ENCODE measurements at places on chromosomes 7 and 10.
A peak's percentile ranks its signal among the peaks of the same experiment; 100 is the strongest.

DNA sequence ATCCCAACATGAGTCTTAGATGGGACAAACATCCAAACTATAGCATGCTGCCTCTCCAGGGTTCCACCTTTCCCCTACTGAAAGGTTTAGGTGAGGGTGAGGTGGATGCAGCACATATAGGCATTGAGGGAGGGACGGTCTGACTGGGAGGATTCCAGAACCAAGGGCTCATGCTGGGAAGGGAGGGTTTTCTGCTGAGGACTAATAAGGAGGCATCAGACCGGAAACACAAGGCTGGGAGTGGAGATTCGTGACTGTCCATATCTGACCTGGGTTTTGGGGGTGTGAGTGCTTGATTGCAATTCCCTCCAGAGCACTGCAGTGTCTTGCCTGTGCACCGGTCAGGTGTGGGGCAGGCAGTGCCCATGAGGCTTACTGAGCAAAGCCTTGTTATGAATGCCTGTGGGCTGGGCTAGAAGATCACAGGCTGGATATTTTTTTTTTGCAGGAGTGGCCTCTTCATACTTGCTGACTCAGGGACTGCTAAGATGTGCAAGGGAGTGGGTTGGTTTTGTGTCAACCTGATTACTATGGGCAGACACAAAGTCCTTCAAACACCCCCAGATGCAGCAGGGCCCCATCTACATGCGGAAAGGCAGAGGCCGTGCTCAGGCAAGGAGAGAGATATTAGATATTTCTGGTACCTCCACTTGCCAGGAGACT, 26.7 kb downstream of the DMBT1 start:
- no peak for DNase-seq

DNA sequence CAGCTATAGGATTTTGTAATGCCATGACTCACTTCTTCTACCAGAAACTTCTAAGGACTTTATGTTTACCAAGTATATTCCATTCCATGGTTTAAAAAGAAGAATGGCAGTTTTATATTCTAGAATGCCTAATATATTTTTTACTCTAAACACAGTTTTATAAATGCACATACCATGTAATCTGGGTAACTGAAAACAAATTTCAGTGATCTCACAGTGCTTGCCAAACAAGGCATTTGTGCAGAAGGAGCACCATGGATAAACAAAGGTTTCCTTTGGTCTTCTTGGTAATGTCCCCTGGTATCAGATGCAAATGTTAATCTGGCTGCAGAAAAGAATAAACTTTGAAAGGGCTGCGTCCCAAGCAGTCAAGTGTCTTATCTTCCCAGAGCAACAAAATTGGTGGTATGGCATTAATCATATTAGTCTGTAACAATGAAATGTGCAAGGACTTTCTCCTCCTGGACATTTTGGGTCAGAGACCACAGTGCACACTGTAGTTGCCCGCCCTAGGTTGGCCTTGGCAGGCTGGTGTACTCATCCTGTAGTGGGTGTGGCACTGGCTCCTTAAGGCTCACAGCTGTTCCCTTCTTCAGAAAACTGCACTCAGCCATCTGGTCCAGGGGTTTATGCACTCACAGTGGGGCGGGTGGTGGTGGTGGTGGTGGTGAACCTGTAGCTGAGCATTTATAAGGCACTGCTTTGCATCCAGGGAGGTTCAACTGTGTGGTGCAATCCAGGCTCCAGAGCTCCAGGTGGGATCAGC, 56.7 kb downstream of the LAMB4 start:
- DNase-seq = no peak

- no peak for DNase-seq
These were observed 62.5 kb upstream of the CAPZA2 start for GRCh38 chr7:116799916-116800315.

- peak; percentile 70 for DNase-seq
These were observed 517.5 kb upstream of the GALNT17 start for GRCh38 chr7:70614237-70615045.

- no peak for DNase-seq
These were observed 109.5 kb upstream of the TMEM72 start for GRCh38 chr10:44801383-44802327.

- DNase-seq = no peak
These were observed 18.8 kb downstream of the CHST15 start for GRCh38 chr10:124074501-124075109.

DNA sequence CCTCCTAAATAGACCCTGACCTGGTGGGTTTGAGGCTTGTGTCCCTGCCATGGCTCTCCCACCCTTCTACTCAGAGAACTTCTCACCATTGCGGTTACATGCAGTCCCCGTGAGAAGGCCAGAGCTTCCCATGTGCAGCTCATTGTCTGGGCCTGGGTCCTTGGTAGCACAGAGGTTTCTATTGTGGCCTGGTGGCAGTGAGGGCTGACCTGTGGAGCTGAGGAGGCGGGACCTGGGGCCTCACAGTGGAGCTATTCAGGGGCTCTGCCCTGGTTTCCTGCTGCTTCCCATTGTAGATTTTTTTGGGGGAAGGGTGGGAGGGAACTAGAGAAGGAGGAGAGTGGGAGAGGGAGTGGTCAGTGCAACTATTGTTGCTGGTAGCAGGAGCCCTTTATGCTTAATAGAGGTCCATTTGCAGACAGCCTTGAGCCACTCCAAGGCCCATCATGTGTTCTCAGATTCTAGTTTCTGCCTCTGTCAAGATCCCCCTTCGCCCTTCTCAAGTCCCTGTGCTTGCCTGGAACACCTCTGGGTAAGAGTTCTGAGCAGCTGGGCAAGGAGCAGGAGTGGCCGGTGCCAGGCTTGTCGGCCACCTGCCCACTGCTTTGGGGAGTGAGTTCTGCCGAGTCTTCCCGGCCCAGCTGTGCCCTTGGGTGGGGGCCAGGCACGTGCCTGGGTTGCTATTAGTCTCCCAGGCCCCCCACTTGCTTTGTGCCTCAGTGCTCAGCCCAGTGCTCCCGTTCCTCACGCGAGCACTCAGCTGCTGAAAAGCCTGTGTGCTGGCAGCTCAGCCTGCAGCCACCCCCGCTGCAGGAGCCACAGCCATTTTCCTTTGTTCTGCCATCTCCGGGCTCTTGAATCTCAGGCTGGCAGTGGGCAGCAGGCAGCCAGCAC, 10.7 kb downstream of the TSPAN14 start:
- DNase-seq = no peak

DNA sequence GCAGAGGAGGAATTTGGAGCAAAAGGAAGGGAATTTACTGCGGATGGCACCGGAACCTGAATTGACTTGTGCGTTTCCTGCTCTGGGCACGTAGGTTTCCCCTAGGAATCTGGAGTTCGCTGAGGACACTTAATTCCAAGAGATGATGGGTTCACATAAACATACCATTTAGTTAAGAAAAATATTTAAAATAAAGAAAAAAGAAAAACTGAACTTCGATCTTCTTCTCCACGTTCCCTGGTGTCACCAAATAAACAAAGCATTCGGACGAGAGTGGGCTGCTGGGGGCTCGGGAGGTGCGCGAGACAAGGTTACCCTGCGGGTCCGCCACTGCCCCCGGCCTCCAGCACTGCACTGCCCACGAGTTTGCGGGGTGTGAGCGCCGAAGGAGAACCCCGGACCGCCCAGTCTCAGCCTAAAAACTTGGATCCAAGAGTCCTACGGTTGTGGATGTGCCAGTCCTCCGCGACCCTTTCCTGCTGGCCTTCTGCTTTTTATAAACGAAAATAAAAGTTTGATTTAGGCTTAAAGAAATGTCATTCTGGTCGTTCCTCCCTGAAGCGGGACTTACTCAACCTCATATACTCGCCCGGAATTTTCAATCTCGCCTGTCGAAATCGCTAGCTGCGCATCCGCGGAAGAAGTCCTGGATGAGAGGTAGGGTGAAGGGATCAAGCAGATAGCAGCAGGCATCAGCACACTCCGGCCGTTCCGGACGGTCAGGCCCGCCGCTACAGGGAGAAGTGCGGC, 30.3 kb downstream of the SKIDA1 start:
- no peak for DNase-seq

DNA sequence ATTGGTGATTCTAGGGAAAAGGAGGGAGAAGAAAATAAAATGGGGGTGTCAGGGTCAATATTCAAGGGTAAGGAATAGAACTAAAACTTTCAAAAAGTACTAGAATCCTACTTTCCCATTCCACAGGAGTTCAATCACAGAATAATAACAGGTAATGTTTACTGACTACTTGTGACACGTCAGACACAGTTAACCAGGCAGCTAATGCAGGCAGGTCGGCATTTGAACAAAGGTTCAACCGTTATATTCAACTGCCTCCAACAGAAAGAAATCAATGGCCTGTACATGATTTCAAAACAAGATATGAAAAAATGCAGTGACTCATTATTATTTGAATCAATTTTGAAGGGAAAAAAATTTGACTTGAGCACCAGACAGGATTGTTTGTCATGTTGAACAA, 3.1 kb downstream of the ASB15 start:
- DNase-seq = no peak

DNA sequence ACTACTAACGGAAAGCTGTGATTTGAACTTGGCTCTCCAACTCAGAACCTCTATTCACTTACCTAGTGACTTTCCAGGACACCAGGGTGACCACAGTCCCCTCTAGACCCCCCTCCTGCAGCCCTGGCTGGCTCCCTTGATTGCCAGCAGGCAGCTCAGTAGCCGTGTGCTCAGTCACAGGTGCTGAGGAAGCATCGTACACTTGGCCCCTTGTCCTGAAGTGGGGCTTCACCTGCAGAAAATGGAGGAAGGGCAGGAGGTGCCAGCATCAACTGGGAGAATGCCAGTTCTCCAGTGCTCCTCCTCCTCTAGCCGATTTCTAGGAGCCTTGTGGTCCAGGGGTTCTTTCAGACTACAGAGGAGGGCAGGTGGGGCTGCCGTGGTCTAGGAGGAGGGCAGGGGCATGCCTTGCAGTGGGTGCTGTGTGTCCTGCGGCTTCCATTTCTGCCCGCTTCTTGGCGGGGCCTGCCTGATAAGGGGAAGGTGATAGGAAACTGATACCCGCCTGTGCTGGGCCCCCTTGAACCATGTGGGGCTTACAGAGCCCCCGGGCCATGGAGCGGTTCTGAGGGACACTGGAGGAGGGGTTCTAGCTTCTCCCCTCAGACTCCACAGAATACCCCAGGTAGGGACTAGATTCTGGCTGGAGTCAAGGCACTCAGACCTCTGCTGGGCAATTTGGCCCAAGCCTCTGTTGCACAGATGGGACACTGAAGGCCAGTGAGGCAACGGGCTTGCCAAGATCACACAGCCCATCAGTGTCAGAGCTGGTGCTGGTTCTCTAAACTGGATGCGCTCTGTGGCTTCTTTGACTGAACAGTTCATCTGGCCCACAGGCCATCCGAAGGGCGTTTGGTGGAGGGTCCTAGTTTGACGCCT, 14.0 kb downstream of the FAM241B start:
- DNase-seq = peak; percentile 93

DNA sequence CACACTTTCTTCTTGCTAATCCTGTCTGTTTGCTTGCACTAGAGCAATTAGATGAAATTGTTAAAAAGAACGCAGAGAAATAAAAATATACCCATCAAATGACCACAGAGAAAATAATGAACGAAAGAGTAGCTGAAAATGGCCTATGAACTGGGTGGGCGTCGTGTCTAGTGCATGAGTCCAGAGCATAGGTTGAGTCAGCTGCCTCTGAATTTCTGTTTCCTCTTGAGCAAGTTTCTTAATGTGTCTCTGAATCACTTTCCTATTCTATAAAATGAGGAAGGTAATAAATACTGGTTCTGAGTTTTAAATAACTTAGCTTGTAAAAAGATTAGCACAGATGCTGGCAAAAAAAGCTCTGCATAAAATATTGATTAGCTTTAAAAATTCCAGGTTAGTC, 75.0 kb downstream of the POM121L12 start:
- DNase-seq = no peak

- DNase-seq = no peak
These were observed 14.1 kb upstream of the MYH16 start for GRCh38 chr7:99258501-99258900.

Measured in G401 (cell line).